ENCODE measurements at places on chromosomes 5 and 9. TPM values are rescaled to one million over a fixed set of nuclear protein-coding genes. Genes with fewer than 3 reads are reported as not detected.

Gene BAAT
- not detected for total RNA-seq

GRCh38 chr9:23587433-23587832, 238.6 kb downstream of the ELAVL2 start:
- peak; percentile 45 for DNase-seq

DNA sequence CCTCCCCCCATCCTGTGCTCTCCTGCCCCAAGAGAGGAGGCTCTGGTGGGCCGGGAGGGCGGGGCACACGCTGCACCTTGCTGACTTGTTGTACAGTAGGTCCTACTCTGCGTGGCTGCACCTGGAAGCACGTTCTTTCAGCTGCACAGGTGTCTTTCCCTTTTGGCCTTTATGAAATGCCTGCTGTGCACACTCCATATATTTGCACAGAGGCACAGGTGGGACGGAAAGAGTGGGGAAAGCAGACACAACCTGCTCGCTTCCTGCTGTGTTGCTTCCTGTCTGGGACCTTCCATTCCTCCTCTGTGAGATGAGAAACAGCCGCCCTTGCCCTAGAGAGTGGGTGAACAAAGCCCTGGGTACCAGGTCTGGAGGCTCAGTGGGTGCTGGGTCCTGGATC, 4.8 kb downstream of the USP20 start:
- DNase-seq, result no peak

DNA sequence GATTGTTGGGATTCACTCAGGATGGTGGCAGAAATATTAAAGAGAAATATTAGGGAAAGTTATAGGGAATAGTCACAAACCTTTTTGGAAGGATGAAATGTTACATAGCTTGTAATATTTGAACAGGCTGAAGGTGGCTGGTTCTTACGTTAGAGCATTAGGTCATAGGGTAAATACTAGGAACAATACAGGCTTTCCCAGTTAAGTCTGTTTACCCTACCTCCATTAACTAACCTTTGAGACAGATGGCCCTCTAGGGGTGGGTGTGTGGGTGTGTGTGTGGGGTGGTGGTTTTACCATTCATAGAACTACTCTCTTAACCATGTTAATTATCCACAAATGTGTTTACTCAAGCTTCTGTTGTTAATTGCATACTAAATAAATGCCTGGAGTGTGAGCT, 94.3 kb upstream of the STK32A start:
- DNase-seq, result no peak

DNA sequence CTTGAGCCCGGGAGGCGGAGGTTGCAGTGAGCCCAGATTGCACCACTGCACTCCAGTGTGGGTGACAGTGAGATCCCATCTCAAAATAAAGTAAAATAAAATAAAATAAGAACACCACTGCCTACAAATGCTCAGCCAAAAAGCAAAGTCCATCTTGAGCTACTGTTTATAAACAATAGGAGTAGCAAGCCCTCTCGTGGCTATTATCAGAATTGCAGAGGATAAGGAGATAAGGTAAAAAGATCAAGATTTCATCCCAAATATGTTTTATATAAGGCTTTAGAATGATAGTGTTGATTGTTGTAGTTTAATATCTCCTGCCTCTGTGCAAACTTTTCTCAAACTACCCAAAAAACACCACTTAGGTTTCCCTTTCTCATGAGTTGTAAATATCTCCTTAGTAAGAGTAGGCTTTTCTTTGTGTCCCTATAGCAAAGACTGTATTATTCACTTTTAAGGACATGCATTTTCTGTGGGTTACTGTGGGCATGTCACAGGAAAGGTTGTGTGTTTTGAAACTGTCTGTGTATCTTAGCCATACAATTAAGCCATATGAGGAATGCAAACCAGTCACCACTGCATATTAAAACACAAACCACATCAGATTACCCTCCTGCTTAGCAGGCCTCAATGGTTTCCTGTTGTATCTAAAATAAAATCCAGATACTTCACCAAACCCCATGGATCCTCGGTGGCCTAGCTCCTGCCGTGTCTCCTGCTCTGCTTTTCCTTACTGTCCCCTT, 31.8 kb upstream of the CKS2 start:
- no peak for DNase-seq

Gene RLN1
- total RNA-seq, result not detected

GRCh38 chr9:4086119-4087090, 213.5 kb downstream of the GLIS3 start:
- DNase-seq, result peak; percentile 48

Measured in skin of body (tissue), 3 donors.